A172 (cell line): ENCODE measurements at places on chromosomes 5 and 9.

DNA sequence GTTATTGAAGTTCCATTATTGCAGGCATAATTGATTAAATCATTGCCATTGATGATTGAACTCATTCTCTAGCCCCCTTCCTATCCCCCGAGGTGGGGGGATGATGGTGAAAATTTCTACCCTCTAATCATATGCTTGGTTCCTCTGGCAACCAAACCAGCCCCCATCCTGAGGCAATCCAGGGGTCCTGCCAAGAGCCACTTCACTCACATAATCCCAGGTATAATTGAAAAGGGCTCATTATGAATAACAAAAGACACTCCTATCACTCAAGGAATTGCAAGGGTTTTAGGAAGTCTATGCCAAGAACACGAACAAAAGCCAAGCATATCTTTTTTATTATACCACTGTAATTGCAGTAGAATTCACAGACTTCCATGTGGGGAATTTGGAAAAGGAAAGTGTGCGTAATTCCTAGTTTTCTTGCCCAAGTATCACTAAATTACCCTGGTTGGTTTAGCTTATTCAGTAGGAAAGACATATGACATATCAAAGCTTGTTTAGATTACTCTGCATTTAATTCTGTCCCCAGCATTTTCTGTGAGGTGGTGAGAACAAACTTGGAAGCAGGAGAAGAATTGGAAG, 130.7 kb upstream of the TAF11L2 start:
- DNase-seq = no peak

DNA sequence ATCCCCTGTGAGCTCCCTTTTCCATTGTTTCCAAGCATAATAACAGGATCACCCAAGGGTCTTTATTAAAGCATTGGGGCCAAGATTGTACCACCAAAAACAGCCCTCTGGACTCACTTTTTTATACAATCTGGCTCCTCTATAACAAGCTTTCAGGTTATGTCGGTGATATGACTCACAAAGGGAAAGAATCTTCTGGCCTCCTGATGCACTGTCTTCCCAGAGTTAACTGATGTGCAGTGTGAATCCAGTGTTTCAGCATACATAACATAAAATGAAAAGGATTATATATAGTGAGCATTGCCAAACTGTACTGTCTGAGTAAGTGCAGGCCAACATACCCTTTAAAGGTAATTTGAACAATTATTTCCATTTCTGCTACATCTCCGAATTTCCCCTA, 33.9 kb upstream of the MAN2A1 start:
- DNase-seq = peak; percentile 6

- DNase-seq = no peak
Measured at GRCh38 chr9:69168709-69169217, 5.3 kb upstream of the TJP2 start.

DNA sequence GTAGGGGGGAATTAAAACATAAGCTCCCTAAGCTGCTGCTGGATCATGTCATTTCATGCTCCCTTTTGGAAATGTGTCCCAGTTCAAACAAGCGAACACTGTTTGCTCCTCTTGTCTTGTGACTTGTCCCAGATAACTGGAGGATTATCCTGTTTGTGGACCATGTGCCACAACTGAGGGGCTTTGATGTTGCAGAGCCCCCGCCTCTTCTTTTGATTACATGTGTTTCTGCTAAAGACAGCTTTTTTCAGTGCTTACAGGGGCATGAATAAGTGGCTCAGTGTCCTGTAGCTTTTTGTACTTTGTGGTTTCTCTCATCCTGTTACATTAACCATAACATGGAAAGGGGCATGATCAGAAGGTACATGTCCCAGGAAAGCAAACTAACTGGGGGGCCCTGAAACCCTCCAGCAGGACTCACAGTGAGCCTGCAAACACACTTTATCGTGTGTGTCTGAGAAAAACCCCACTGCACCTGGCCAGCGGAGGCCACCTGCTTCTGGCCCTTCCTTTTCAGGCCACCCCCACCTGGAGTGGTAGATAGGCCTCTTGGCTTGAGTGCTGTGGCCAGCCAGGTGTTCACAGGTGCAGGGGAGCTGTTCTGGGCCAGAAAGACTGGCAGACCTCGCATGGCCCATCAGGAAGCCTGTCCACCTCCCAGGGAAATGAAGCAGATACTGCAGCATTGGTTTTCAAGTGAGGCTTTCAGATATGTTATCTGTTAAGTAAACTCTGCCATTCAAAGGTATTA, 285.6 kb downstream of the FANCC start:
- DNase-seq = no peak

- DNase-seq = peak; percentile 64
Measured at GRCh38 chr9:110156902-110157301, 51.1 kb downstream of the C9orf152 start.

GRCh38 chr9:112496074-112496722, 9.6 kb downstream of the KIAA1958 start:
- DNase-seq = no peak

DNA sequence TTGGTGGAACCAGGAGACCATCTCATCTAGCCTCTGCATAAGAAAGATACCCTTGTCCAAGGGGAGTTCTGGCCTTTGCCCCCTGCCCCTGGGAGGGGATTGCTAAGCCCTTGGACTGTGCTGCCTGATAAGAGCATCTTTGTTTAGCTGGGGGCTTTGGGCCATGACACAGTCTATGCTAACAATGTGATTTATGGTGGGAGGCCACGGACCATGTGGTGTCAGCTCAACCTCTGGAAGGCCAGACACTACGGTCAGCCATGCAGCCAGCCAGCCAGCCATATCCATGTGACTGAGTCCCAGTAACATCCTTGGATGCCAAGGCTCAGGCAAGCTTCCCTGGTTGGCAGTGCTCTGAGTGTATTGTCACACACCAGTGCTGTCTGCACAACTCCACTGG, 244.4 kb downstream of the FSTL4 start:
- DNase-seq = no peak

DNA sequence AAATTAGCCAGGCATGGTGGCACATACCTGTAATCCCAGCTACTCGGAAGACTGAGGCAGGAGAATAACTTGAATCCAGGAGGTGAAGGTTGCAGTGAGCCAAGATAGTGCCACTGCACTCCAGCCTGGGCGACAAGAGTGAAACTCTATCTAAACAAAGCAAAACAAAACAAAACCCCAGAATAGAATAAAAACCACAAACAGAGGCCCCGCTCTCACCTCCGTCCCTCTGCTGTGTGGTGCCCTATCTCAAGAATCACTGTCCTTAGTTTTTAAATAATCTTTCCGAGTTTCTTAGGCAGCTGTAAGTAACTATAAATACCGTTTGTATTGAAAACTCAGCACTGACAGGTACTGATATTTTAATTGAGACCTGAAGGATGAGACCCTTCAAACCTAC, 42.7 kb upstream of the IER5L start:
- no peak for DNase-seq
